ENCODE measurements at places on chromosomes 4 and X.

GRCh38 chr4:37762991-37763368 is 63.5 kb upstream of the PGM2 start:
- DNase-seq = no peak

DNA sequence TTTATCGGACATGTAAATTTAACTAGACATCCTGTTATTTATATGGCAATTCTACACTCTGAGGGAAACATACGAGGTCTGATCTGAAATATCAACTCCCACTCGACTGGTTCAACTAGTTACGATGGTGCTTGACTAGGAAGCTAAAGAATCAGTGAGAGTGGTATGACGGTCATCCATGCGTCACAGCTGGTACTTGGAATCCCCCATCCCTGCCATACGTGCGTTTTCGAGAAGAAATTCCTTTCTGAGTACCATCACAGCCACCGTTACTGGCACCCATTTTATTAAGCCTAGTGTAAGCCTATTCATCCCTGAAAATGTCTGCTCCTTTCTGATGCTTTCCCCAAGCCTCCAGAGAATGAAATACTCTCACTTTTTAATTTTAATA is 695 bp upstream of the PIGA start:
- DNase-seq = no peak

GRCh38 chrX:57528670-57529255 is 63.0 kb upstream of the ZXDB start:
- peak; percentile 2 for DNase-seq

GRCh38 chr4:83561381-83561780 is 25.5 kb downstream of the GPAT3 start:
- DNase-seq = peak; percentile 50

DNA sequence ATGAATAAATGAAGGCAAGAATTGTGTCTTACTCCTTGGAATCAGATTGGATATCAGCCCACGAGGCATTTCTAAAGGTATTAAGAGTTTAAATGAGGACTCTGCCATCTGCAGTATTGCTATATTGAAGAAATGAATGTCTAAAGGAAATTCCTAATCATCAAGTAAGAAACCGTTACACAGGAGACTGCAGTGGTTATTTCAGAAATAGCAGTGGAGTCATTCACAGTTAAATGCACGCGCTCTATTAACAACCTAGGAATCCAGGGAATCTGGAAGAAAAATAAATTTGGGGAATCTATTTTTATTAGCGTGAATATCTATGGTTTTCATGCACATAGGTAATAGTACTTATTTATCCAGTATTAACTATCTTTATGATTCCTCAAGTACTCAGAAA is 334.2 kb downstream of the TENM3 start:
- no peak for DNase-seq

DNA sequence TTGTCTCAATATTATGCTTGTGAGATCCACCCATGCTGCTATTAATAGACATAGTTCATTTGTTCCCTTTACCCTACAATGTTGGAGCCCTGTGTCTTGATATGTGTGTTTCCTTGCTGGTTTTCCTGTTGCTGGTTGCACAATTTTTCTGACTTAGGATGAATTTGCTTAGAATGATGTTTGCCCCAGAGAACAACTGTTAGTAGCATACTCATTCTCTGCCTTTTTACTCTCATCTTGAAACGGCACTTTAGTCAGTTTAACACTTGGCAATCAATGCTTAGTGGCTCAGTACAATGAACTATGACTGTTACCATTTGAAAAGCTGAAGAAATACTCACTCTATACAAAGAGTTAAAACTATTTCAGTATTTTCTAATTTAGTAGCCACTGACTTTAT is 158.8 kb upstream of the NDST4 start:
- no peak for DNase-seq

- DNase-seq = no peak
Observed at GRCh38 chrX:1763294-1763693, 148.4 kb downstream of the ASMT start.

All from Panc1 (cell line).